Stimulated activated CD4-positive, alpha-beta T cell treated with anti-CD3 and anti-CD28 coated beads, Interleukin-2, amount 100 ng/mL, for 24 hours (primary cell): ENCODE measurements at places on chromosomes 2 and 18.
A peak's percentile ranks its signal among the peaks of the same experiment; 100 is the strongest.

DNA sequence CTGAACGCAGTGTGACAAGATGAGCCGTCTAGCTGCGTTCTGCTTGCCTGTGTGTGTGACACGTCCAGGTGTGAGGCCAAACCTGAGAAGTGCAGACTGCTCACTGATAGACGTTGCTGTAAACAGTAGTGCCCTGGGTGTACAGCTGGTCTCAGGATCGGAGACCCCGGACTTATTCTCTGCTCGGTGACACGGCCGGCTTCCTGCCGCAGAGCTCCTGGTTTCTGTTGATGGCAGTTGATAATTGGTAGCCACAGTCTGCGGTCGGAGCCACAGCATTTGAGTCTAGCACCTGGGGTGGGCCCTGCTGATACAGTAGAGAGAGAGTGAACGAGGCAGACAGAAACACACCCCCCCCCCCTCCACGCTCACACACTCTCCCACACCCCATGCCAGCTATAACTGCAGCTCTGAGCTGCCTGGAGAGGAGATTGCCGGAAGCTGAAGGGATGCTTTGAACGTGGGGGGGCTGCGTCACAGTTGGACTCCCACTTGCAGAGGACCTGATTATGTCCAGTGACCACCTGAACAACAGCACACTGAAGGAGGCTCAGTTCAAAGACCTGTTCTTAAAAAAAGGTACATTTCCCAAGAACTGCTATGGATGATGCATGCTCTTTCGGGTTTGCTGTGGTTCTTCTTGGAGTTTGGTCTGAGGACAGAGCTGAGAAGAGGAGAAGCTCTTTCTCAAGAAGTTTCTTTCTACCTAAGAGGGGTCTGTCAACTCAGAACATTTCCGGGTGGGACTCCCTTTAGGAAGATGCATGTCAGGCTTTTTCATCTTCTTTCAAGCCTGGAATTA lies 114.0 kb downstream of the FAM210A start:
- peak; percentile 70 for DNase-seq

DNA sequence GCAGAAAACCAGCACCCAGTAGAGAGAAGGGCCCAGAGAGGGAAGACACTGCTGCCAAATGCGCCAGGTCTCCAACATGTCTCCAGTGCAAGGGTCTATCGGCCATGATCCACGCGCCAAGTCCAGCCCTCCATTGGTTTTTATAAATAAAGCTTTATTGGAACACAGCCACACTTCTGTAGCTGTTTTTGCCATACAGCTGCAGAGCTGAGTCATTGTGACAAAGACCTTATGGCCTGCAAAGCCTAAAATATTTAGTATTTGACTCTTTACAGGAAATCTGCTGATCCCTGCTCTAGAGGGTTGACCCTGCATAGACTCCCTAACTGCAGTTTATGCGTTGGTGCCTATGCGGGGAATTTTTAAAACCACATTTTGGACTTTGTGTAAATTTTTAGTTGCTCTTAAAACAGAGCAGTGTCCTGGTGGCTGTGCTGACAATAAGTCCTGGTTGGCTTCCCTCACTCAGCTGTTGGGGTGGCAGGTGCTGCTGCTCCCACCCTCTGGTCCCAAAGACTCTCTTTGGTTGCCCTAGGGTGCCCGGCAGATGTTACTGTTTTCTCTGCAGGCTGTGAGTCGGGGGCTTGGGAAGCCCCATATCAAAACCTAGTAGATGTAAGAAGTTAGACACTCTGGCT lies 154.9 kb downstream of the CTIF start:
- no peak for DNase-seq

- no peak for DNase-seq
Observed at GRCh38 chr2:173667415-173667814, 297.8 kb downstream of the SP3 start.

- no peak for DNase-seq
Observed at GRCh38 chr18:12543697-12544096, 114.2 kb downstream of the SPIRE1 start.

DNA sequence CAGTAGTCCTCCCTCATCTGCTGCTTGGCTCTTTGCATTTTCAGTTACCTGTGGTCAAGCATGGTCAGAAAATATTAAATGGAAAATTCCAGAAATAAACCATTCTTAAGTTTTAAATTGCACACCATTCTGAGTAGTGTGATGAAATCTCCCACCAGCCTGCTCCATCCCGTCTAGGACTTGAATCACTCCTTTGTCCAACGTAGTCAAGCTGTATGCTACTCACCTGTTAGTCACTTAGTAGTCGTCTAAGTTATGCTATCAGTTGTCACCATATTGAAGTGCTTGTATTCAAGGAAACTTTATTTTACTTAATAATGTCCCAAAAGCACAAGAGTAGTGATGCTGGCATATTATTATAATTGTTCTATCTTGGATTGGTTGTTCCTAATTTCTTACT lies 172.5 kb downstream of the FIGN start:
- DNase-seq, result no peak

GRCh38 chr2:216490061-216490460 lies 8.6 kb upstream of the RPL37A start:
- DNase-seq, result no peak

DNA sequence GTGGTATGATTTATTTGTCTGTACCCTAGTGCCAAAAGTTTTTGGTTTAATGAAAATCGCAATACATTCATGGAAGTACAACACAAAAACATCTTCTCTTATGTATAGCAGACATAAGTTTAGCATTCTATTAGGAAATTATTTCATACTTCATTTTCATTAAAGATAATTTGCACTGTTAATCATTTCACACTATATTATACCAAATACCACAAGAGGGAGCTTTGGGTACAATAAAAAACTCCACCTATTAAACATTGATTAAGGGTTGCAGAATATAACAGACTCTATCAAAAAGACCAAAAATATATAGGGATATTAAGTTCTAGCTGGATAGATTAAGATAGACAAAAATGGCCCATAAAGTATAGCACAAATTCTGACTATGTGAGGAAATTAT lies 79.0 kb downstream of the SLC66A3 start:
- no peak for DNase-seq

DNA sequence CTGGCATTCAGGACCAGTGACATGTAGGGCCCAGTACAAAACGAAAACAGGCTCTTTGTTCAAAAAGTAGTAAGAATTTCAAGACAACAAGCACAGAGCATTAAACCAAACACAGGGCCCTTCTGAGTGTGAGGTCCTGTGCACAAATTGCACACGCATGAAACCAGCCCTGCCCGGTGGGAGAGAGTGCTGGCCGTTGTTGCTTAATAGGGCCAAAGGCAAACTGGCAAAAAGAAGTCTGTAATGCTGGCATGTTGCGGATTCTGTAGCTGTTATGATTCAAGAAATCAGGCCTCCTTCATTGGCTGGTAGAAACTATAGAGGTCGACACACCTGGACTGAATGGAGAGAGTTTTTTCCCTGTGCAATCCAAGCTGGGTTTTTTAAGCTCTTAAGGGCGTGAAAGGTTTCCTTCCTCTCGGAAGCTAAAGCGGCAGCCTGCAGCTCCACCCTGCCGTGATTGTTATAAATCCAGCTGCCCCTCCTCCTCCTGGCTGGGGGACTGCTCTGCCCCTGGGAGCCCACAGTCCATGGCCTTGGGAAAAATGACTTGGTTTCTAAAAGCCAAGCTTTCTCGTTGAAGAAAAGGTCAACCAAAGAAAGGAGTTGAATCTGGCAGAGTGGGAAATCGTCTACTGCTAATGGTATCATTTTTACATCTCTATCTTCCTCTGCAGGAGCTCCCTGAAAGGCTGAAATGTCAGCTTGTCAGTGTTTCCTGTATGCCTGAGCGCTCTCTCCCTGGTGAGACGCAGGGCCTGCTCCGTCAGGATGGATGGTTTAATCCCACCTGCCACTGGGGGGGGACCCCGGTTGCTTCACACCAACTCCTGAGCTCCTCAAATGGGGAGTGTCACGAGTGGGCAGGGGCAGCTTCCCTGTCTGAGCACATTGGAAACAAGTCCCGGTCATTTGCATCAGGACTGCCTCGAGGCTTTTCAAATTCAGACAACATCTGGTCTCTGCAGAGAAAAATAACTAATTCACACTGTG lies 143.6 kb downstream of the ALPK2 start:
- DNase-seq, result no peak

GRCh38 chr2:215414674-215415073 lies 21.2 kb downstream of the FN1 start:
- no peak for DNase-seq

DNA sequence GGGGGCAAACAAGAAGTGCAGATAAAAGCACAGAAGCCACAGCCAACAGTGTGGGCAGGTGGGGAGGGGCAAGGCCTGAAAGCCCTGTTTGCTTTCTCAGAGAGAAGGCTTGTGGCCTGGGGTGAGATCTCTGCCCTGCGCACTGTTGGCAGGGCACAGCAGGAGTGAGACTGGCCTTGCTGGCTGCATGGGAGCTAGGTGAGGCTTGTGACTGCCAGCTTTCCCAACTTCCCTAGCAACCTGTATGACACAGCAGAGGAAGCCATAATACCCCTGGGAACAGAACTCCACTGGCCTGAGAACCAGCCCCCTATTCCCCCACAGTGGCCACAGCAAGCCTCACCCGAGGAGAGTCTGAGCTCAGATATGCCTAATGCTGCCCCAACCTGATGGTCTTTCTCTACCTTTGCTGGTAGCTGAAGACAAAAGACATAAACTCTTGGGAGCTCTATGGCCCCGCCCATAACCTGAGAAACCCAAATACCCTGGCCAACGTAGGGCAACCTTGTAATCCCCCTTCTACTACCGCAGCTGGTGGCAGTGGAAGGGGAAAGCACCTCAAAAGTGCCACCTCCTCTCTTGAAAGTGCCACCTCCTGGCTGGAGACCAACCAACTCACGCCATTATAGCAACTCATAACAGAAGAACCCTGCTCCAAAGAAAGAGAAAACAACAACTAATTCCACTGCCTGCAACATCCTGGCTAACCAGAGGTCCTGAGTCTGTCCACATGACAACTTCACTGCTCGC lies 44.4 kb downstream of the LCT start:
- DNase-seq, result no peak

DNA sequence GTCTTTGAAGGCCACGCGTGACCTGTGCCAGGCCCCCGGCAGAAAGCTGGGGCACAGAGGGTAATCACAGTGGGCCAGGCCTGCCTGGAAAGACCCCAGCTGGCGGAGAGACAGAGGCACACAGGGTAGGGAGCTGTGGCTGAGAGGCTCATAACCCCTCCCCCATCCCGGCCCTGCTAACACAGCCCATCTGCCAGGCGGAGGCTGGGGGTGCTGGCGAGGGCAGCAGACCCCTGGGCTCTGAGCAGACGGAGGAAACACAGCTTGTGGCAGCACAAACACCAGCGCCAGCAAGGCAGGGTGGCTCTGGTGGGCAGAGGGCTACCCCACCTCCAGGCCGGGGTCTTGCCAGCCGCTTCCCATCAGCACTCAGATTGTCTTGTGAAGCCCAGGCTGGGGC lies 19.0 kb downstream of the HS6ST1 start:
- no peak for DNase-seq

DNA sequence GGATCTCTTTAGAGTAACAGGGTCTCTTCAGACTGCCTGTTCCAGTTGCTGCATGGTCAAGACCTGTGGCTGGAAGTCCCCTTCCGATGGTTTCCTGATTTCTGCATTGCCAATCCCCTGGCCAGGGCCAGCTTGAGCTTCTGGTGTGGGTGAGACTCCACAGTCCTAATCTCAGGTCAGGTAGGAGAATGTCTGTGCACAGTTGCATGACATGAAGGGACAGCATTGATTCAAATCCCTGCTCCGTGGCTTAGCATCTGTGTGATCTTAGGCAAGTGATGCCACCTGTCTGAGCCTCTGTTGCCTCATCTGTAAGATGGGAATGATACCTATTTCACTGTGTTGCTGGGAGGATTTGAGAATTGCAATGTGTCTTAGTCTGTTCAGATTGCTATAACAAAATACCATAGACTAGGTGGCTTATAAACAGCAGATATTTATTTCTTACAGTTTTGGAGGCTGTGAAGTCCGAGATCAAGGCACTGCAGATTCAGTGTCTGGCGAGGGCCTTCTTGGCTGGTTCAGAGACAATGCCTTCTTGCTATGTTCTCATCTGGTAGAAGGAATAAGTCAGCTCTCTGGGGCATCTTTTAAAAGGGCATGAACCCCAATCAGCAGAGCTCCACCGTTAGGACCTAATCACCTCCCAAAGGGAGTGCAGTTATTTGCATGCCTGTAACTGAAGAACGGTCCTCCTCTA lies 66.2 kb downstream of the ATOH8 start:
- DNase-seq, result no peak

GRCh38 chr2:50478362-50478761 lies 553.6 kb downstream of the NRXN1 start:
- DNase-seq, result no peak

GRCh38 chr2:7899923-7900322 lies 781.9 kb upstream of the ID2 start:
- no peak for DNase-seq

- no peak for DNase-seq
Observed at GRCh38 chr2:18910843-18911242, 321.5 kb upstream of the NT5C1B start.

- DNase-seq, result no peak
Observed at GRCh38 chr2:83887757-83888156, 571.3 kb downstream of the SUCLG1 start.

GRCh38 chr18:23689616-23690504 lies 607 bp downstream of the LAMA3 start:
- peak; percentile 32 for DNase-seq

GRCh38 chr2:54258166-54258565 lies 2.1 kb upstream of the TSPYL6 start:
- no peak for DNase-seq

- DNase-seq, result no peak
Observed at GRCh38 chr18:23194997-23195957, 60.0 kb downstream of the CABLES1 start.

DNA sequence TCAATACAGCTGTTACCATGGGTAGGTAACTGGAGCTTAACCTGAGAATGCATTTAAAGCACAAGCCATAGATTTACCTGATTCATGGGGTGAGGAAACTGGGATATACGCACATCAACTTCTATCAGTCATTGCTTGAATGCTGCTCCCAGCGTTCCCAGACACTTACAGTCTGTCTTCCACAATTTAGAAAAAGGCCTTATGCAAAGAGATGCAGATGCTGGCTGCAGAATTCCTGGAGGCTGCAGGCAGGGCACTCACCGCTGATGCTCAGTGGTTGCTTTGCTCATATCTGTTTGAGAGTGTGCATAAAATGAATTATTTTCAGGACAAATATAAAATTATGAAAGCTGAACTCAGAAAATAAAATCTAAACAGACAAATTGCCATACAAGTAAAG lies 950.7 kb upstream of the PIK3C3 start:
- no peak for DNase-seq

- DNase-seq, result no peak
Observed at GRCh38 chr18:28880856-28881255, 703.9 kb upstream of the CDH2 start.

- peak; percentile 11 for DNase-seq
Observed at GRCh38 chr18:48408111-48408726, 964 bp downstream of the ZBTB7C start.

GRCh38 chr2:8821276-8822217 lies 15.9 kb downstream of the KIDINS220 start:
- DNase-seq, result no peak

DNA sequence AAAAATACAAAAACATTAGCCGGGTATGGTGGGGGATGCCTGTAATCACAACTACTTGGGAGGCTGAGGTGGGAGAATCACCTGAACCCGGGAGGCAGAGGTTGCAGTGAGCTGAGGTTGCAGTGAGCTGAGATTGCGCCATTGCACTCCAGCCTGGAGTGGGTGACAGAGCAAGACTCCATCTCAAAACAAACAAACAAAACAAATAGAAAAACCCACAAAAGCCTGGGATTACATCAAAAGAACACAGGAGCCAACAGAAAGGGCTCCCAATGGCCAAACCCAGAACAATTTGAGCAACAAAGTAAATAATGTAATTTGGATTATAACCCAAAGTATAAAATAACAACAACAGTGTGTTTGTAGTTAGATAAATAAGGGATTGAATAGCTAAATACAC lies 159.8 kb downstream of the UXS1 start:
- DNase-seq, result no peak
